ENCODE measurements at places on chromosomes 6 and 20. TPM values are rescaled to one million over a fixed set of nuclear protein-coding genes. Genes with fewer than 3 reads are reported as not detected.

The CCN2 gene
- 221 TPM for total RNA-seq

The FAM217A gene
- not detected for total RNA-seq

The PGC gene
- 0.14 TPM for total RNA-seq

The PTPRT gene
- not detected for total RNA-seq

The PSORS1C2 gene
- total RNA-seq = not detected

The APOM gene
- 3.8 TPM for total RNA-seq

Data from A549 treated with dexamethasone at 1 μM for 4 hours (cell line).